H9 (cell line): ENCODE measurements at places on chromosomes 11 and 22. TPM values are rescaled to one million over a fixed set of nuclear protein-coding genes. Genes with fewer than 3 reads are reported as not detected.

The SYT9 gene
- 0.63 and 0.79 TPM in 2 replicates for total RNA-seq

The TRIM48 gene
- not detected in 2 replicates for total RNA-seq

The OR4D5 gene
- total RNA-seq: not detected in 2 replicates

The SPDYC gene
- 0.44 and 0.61 TPM in 2 replicates for total RNA-seq

The CENPM gene
- total RNA-seq: 36.5 and 37.2 TPM in 2 replicates

The PRAME gene
- total RNA-seq: 0.29 and 0.31 TPM in 2 replicates

The TRIM66 gene
- 2.0 and 2.1 TPM in 2 replicates for total RNA-seq

The SCN2B gene
- not detected in 2 replicates for total RNA-seq

The CBLIF gene
- total RNA-seq: not detected in 2 replicates

The RIBC2 gene
- total RNA-seq: 3.3 and 4.1 TPM in 2 replicates

The KRTAP5-7 gene
- total RNA-seq: not detected in 2 replicates

The C2CD3 gene
- 22.0 and 25.9 TPM in 2 replicates for total RNA-seq

The ACRV1 gene
- not detected in 2 replicates for total RNA-seq

The TSPAN18 gene
- total RNA-seq: 25.3 and 26.5 TPM in 2 replicates

The ANAPC15 gene
- 72.6 and 79.3 TPM in 2 replicates for total RNA-seq

The OR6T1 gene
- total RNA-seq: not detected in 2 replicates
